ENCODE measurements at places on chromosomes 5 and 9. TPM values are rescaled to one million over a fixed set of nuclear protein-coding genes. Genes with fewer than 3 reads are reported as not detected.

Gene EQTN
- not detected for total RNA-seq

Gene ADGRD2
- not detected for total RNA-seq

Gene IFNA21
- total RNA-seq = not detected

Gene NMUR2
- total RNA-seq = not detected

Gene KIF2A
- total RNA-seq = 32.6 TPM

Gene RIMOC1
- total RNA-seq = 6.7 TPM

Gene SPAAR
- 0.17 TPM for total RNA-seq

Gene IGFBPL1
- total RNA-seq = not detected

Gene ANKRD33B
- total RNA-seq = 3.6 TPM

Gene GPR150
- 0.32 TPM for total RNA-seq

Gene NFIB
- total RNA-seq = 10.7 TPM

Gene OBP2B
- total RNA-seq = not detected

Gene IFNB1
- not detected for total RNA-seq

Gene IRGM
- 0.09 TPM for total RNA-seq

Gene CACNA1B
- under 0.01 TPM for total RNA-seq

Gene NUDT12
- 8.5 TPM for total RNA-seq

Gene SHISAL2B
- total RNA-seq = 0.16 TPM

Gene SURF2
- 14.6 TPM for total RNA-seq

Gene CCNO
- total RNA-seq = 0.17 TPM

Gene UNC13B
- 25.5 TPM for total RNA-seq

Gene MYORG
- 0.63 TPM for total RNA-seq

Gene UBE2B
- 10.7 TPM for total RNA-seq

Gene TOR4A
- 5.8 TPM for total RNA-seq

Measured in bronchial smooth muscle cell (primary cell).